COR-L47 (cell line): ENCODE measurements at places on chromosomes 1 and 21.

DNA sequence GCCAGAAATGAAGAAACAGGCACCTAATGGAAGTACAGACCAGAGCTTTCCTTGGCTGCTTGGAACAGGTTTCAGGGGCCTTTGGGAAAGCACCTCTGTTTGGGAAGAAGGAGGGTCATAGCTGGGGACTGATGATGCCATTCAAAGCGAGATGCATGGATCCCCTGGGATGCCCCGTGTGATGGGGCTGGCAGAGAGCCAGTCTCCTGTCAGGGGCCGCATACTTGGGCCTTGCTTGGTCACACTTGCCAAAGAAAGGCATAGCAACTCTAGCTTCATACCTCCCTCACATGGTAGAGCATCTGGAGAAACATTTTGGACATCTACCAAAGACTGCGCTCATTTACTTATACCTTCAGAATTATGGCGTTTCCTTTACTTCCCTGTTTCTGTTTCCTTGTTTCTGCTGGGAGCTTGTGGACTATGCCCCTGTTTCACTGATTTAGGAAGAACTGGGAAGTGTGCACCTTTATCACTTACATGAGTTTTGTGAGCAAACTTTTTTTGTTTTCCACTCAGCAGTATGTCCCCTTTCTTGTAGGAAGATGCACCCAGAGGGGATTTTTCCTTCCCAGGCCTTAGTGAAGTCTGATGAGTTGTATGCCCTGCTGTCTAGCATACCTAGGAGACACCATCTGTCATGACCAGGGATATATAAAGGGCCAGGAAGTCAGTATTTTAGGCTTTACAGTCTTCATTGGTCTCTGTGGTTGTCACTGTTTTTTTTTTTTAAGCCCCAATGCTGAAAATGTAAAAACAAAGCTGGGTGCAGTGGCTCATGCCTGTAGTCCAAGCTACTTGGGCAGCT is 19.8 kb upstream of the ST3GAL3 start:
- no peak for DNase-seq

- DNase-seq = no peak
Measured at GRCh38 chr1:84991097-84991920, 5.6 kb downstream of the MCOLN2 start.

GRCh38 chr1:3306583-3307291 is 147.7 kb upstream of the ARHGEF16 start:
- no peak for DNase-seq

DNA sequence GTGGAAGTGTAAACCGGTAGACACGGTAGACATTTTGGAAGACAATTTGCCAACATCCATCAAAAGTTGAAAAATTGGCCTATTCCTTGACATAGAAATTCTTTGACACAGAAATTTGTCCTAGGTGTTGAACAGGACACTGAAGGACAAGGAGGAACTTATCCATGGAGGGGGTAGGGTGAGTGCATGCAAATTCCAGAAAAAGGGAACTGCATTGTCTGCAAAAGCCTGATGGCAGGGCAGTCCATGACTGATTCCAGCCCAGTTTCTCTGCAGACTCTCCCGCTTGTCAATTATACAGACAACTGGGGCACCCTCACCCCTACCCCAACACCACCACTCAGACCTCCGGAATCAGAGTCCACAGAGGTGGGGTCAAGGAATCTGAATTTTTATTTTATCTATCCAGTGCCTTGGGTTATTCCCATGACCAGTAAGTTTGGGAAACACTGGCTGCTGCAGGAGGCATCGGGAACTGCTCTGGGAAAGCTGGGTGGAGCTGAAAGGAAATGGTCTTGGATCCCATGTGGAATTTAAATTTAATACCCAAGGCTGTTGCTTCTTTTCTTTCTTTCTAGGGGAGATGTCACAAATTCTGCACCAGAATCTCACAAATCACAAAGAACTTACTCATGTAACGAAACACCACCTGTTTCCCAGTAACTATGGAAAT is 103.3 kb upstream of the SLC45A1 start:
- no peak for DNase-seq

GRCh38 chr1:8427493-8427892 is 109.6 kb downstream of the SLC45A1 start:
- DNase-seq = no peak

- DNase-seq = no peak
Measured at GRCh38 chr1:112614460-112615065, 4.4 kb downstream of the ST7L start.

GRCh38 chr1:44523593-44524591 is 118.8 kb downstream of the RNF220 start:
- DNase-seq = no peak

GRCh38 chr1:45612941-45613579 is 10.8 kb downstream of the CCDC17 start:
- DNase-seq = no peak

DNA sequence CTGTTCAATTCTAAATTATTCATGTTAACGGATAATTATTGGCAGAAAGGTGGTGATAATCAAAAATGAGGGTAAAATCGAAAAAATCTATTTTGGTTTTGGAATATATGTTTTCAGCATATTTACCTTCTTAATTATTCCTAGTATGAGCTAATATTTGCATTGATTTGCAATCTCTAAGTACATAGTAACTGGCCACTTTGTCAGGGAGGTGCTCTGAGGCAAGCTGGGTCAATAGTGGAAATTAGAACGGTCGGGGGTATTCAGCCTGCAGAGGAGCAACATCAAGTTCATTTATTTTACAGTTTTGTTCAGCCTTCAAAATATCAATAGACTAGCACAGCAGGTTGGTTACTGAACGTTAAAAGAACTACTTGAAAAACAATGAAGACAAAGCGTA is 1.8 kb downstream of the OTUD7B start:
- peak; percentile 90 for DNase-seq

- no peak for DNase-seq
Measured at GRCh38 chr1:110243574-110243973, 33.5 kb downstream of the KCNC4 start.

- DNase-seq = no peak
Measured at GRCh38 chr1:154115180-154115579, 39.7 kb downstream of the NUP210L start.

GRCh38 chr1:32772281-32773017 is 44.7 kb downstream of the YARS1 start:
- no peak for DNase-seq

- DNase-seq = peak; percentile 83
Measured at GRCh38 chr1:32774950-32775634, 42.1 kb downstream of the YARS1 start.

DNA sequence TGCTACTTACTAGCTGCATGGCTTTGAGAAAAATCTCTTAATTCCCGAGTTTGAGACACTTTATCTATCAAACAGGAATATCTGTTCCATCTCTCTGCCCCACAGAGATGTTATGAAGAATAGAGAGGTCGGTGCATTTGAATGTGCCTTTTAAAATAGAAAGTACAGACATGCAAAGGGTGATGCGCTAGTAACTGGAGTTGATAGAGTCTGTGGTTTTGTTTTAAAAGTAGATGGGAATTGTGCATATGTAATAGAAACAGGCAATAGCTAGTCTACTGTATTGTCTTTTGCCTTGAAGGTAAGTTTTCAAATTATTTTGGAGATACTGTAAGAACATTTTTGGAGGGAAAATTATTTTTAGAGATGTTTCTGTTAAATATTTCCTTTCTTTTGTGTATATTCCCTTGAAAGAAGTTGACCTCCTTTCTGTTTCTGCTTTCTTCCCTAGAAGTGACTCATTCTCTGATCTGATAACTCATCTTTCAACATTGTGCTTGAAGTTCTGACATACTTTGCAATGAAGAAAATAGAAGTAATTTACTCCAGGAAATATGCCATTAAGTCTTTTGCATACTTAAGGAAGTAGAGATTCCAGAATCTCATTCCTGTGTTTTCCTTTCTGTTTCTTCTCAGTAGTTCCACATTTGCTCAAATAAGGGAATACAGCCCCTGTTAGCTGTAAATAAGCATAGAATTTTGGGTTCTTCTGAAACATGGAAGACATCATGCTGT is 151.6 kb downstream of the SDCCAG8 start:
- no peak for DNase-seq

DNA sequence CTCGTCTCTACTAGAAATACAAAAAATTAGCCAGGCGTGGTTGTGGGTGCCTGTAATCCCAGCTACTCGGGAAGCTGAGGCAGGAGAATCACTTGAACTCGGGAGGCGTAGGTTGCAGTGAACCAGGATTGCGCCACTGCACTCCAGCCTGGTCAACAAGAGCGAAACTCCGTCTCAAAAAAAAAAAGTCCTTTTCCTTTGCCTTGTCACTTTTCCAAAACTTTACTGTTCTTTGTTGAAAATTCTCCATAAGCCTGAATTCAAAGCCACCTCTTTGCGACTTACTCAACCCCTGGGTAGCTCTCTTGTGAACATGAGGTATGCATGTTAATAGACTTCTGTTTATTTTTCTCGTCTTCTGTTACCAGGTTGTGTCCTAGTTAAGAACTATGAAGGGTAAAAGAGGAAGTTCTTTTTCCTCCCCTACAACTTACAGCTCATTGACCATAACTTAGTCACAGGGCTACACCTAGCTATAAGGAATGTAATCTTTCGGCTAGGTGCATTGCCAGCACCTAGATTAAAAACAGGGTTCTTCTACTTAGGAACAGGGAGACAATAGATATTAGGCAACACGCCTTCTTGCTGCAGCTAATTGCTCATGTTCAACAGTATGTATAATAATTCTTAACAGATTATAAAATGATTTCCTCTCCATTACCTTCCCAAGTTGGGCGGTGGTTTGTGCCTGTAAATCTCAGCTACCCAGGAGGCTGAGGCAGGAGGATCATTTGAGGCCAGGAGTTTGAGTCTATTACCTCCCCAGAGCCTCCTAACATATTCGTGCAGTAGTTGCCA is 40.9 kb downstream of the PTAFR start:
- DNase-seq = no peak

DNA sequence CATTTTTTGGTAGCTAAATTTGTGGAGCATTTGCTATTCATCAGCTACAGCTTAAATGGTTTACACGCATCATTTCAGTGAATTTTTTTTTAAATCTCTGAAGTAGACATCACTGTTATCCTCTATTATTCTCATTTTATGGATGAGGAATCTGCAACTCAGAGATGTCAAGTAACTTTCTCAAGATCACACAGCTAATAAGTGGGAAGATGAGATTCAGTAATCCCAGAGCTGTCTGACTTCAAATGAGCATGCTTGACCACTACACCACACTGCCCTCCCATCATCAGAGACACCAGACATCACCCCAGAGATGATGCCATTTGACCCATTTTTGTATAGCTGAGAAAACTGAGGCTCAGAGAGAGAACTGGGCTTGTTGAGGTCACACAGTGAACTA is 116.4 kb downstream of the RRAGC start:
- DNase-seq = no peak

DNA sequence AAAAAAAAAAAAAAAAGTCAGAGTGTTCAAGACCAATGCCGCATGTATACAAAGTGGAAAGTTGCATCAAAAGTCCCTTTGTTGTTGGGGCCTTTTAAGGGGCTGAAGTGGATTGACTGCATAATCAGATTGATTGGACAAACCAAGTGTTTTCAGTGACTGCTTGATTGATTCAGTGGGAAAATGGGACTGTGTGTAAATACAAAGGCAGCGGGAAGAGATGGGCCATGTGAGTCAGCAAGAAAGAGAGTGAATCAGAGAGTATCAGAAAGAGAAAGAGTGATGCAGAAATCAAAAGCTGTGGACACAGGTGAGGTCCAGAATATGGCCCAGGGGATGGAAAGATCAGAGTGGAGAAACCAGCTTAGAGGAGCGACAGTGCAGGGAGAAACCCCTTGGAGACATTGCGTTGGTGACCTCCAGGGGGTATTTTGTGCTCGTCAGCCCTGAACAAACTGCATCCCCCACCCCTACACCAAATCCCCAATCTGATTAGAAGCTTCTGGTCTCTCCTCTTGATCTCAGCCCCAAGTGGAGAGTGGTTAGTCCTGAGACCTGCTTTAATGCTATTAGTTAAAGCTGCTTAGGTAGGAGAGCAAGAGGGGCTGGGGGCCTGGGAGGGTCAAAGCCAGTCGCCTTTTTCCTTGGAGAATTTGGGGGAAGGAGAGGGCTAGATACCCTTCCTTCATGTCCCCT is 5.1 kb upstream of the ETV3L start:
- DNase-seq = no peak

DNA sequence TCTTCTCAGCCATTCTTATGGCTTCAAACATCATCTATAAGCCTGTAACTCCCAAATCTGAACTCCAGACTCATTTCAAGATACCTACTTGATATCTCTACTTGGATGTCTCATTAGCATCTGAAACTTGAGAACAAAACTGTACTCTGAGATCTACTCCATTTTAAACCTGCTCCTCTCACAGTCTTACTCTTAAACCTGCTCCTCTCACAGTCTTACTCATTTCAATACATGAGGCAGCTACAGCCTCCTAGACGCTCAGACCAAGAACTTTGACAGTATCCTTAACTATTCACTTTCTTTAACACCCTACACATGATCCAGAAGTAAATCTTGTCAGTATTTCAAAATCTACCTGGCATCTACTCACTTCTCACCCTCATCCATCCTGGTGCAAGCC is 54.3 kb downstream of the NBPF6 start:
- no peak for DNase-seq

- DNase-seq = no peak
Measured at GRCh38 chr1:25700144-25700523, 83.5 kb downstream of the MAN1C1 start.

GRCh38 chr1:96360036-96360795 is 361.4 kb upstream of the PTBP2 start:
- no peak for DNase-seq

GRCh38 chr1:10211805-10212410 is 1.5 kb downstream of the KIF1B start:
- DNase-seq = no peak

- no peak for DNase-seq
Measured at GRCh38 chr21:35482933-35483662, 434.0 kb upstream of the RUNX1 start.

GRCh38 chr1:112465122-112465521 is 43.6 kb upstream of the WNT2B start:
- no peak for DNase-seq

DNA sequence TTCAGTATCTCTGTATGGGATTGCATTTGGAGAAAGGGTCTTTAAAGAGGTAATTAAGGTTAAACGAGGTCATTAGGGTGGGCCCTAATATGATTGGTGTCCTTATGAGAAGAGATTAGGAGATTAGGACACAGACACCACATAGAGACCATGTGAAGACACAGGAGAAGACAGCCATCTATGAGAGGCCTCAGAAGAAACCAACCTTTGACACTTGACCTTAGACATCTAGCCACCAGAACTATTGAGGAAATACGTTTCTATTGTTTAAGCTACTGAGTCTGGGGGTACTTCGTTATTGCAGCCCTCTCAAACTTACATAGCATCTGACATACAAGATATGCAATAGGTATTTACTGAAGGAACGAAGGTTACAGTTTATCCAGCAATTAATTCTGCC is 7.3 kb upstream of the VPS45 start:
- no peak for DNase-seq
